ENCODE measurements at places on chromosomes 5 and 9. TPM values are rescaled to one million over a fixed set of nuclear protein-coding genes. Genes with fewer than 3 reads are reported as not detected.
A peak's percentile ranks its signal among the peaks of the same experiment; 100 is the strongest.

DNA sequence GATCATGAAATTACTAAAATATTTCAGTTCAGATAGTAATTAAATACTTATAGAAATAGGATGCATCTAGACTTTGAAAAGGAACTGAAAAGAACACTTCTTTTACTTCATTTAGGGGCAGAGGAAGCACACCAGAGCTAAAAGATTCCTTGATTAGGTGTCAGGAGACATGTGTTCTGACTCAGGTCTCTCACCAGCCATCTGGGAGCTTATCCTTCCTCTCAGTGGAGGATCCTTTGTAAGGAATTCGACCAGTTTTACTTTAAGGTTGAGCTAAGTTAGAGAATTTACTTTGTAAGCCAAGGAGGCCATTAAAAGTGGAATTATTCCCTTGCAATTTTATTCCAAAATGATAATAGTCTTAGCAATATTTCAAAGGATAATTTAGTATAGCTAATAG is 16.7 kb downstream of the VCAN start:
- H3K27ac ChIP-seq: no peak overlapping the region
- peaks cover 4% of the 10 kb centered on the region for H3K27me3 ChIP-seq
- H3K4me1 ChIP-seq: no peaks in the 10 kb centered on the region
- no peaks in the 10 kb centered on the region for H3K36me3 ChIP-seq
- no peak for DNase-seq
- H3K4me3 ChIP-seq: no peak overlapping the region

DNA sequence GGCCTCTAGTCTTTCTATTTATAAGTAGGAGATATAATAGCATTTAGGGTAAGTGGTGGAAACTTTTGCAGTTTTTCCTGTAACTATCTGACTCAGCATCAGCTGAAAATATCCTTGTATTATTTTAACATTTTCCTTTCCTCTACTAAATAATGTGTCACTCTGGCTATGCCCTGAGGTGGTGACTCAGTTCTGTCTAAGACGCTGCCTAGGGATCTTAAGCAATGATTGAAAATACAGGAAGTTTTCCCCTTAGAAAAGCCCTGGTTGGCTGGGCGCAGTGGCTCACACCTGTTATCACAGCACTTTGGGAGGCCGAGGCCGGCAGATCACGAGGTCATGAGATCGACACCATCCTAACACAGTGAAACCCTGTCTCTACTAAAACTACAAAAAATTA is 9.3 kb upstream of the EDIL3 start:
- H3K36me3 ChIP-seq: no peaks in the 10 kb centered on the region
- DNase-seq: no peak
- H3K4me3 ChIP-seq: no peak overlapping the region
- H3K27ac ChIP-seq: no peak overlapping the region
- H3K4me1 ChIP-seq: no peaks in the 10 kb centered on the region

- H3K4me1 ChIP-seq: no peaks in the 10 kb centered on the region
- no peak for DNase-seq
- H3K27me3 ChIP-seq: peaks cover 6% of the 10 kb centered on the region
- no peak overlapping the region for H3K4me3 ChIP-seq
- H3K27ac ChIP-seq: no peak overlapping the region
Measured at GRCh38 chr5:174020928-174021304, 24.6 kb upstream of the NSG2 start.

DNA sequence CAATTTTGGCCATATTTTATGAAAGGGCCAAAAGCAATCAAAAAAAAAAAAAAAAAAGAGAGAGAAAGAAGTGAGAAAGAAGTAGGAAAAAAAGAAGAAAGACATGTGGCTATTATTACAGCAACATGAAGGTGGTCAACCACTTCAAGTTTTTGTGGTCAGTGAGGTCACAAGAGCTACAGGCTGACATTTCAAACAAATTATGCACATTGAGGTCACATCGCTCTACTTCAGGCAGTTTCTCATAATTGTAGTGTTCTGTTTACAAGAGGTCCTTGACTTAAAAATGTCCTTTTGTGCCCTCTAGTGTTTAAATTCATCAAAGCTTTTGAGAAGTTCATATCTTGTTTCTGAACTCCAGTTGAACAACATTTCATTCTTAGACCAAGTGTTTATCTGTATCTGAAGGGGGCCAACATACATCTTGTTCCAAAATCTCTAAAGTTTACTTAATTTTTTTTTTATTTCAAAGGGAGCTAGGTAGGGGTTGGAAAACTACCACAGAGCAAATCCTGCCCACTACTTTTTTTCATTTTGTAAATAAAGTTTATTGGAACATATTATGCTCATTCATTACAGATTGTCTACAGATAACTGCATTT is 513.1 kb downstream of the PDE4D start:
- H3K4me3 ChIP-seq: no peak overlapping the region
- H3K27me3 ChIP-seq: no peaks in the 10 kb centered on the region
- DNase-seq: peak; percentile 7
- H3K36me3 ChIP-seq: no peaks in the 10 kb centered on the region
- no peaks in the 10 kb centered on the region for H3K4me1 ChIP-seq
- no peak overlapping the region for H3K27ac ChIP-seq

DNA sequence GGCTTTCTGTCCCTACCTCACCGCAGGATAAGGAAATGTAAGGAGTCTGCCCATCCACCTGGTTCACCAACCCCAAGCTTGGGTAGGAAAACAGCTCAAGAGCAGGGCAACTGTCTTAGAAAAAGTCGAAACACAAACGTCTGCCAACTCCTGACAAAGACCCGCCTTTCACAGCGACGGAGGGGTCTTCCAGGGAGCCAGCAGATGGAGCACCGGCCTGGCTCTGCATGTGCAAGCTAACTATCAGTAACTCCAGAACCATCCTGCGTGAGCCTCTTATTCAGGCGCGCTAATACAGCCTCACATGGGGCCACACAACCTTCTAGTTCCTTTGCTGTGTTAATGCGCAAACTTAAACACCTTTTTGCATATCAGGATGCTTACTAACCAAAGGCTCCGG is 26.9 kb downstream of the CAMSAP1 start:
- DNase-seq: no peak
- peaks cover 23% of the 10 kb centered on the region for H3K4me1 ChIP-seq
- H3K36me3 ChIP-seq: peaks cover 44% of the 10 kb centered on the region
- H3K27ac ChIP-seq: no peak overlapping the region

MELK gene
- total RNA-seq: 36.8 TPM
